ENCODE measurements at places on chromosomes 1 and 21.

GRCh38 chr1:36512842-36513241, 30.1 kb upstream of the CSF3R start:
- DNase-seq = no peak

DNA sequence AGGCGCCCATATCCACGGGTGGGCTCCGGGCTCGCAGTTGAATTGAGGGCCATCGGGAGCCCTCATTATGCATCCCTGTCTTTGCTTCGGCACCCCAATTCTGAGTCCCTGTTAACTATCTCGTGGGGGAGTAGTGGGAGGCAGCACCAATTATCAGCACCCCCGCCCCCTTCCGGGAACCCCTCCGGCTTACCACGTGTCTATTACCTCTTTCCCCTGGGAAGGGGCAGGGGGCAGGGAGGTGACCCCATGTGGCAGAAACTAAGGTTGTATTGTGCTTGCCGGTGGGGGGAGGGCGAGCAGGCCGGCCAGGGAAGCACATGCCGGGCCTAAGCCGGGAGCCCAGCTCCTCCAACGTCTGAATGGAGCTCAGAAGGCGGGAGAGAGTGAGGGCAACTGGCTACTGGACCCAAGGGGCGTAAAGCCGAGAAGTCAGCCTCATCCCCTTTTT, 1.0 kb downstream of the LIN28A start:
- DNase-seq = no peak

DNA sequence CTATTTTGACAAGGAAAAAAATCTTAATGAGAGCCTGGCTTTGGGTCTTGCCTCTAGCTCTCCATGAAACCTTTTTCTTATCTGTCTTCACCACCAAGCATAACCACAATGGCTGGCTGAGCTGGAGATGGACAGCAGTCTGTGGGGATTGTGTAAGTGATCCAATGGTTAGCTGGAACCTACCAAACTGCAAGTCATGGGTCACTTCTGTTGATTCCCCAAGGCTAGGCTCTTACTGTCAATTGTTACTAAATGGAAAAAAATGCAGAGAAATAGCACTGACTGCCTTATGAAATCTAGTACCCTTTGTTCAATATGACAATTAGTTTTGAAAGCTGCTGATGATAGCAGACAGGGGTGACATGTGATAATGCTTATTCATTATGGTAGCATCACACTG, 359.0 kb downstream of the ST6GALNAC3 start:
- DNase-seq = peak; percentile 41

- DNase-seq = no peak
Measured at GRCh38 chr1:21630571-21631343, 38.4 kb downstream of the RAP1GAP start.

DNA sequence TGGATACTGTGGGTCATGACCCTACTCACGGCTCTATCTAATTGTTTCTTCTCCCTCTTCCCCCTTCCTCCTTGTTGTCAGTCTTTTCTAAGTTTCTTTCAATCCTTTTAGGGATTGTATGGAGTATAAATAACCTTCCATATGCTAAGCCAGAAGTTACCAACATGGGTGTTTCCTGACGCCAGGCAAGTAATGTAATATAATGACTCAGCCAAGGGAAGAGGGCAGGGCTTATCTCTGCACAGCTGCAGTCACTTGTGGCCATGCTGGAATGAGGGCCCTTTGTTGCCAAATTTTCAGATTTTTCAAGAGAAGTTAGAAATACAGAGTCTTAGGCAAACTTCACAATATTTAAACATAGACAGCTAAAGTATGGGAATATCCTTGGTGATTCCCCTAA, 194.6 kb downstream of the ST6GALNAC3 start:
- peak; percentile 74 for DNase-seq

DNA sequence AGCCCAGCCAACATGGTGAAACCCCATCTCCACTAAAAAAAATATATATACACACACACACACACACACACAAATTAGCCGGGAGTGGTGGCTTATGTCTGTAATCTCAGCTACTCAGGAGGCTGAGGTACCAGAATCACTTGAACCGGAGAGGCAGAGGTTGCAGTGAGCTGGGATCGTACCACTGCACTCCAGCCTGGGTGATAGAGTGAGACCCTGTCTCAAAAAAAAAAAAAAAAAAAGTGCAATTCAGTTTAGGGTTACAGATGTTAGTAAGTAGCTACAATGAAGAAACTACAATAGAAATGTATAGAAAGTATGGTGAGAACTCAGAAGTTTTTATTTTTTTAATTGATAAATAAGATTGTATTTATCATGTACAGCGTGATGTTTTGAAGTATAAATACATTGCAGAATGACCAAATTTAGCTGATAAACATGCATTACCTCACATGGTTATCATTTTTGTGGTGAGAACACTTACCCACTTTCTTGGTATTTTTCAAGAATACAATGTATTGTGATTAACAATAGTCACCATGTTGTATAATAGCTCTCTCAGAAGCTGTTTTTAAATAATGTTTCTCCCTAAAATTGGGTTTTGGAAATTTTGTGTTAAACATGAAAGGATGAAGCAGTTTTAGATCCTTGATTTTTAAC, 17.9 kb downstream of the KDM1A start:
- peak; percentile 53 for DNase-seq

GRCh38 chr1:235343726-235344125, 15.4 kb downstream of the GGPS1 start:
- no peak for DNase-seq

- no peak for DNase-seq
Measured at GRCh38 chr21:42460391-42461184, 35.4 kb downstream of the RSPH1 start.

DNA sequence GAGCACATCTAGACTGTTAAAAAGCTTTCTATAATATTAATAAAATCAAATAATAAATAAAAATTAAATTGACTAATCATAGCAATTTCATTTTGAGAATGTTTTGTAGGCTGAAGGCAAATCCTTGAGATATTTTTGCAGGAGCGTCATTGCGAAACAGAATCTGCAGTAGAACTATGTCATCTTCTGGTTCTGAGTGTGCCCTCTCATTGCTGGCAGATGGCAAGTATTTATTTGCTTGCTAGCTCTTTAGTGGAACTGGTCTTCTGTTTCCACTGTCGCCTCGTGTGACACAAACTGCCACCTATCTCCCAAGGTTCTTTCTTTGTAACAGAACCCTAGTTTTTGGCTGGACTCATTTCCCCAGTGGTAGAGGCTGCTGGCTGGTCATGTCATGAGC, 19.0 kb upstream of the IRF2BP2 start:
- no peak for DNase-seq

DNA sequence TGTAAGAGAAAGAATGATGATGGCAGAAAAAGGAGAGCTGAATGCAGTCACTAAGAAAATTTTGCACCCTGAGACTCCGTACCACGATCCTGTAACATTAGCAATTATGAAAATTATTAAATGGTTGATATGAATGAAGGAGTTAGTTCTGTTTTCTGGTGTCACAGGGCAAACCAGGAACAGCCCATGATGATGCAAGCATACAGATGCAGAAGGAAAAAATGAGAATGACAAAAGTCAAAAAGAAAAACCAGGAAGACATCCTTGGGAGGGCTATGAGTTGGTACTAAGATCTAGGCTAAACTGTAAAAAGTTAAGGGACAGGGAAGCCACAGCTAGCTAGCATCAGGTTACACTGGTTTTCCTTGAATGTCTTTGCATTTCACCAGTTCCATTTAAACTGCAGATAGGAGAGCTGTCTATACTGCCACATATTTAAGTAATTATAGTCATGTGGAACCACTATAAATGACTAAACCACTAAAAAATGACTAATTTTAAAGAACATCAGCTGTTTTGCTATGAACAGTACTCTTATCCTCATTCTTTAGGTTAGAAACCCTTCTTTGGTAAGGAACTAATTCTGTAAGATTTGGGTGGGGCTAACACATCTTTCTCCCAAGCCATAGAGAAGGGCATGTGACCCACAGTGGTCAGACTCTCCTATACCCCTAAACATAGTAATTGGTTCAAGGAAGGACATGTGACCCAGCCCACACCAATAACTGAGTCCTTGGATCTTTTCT, 11.4 kb downstream of the DOCK7 start:
- DNase-seq = peak; percentile 7

GRCh38 chr1:203643213-203644045, 16.8 kb downstream of the ATP2B4 start:
- no peak for DNase-seq

- no peak for DNase-seq
Measured at GRCh38 chr21:40681164-40681859, 165.6 kb downstream of the DSCAM start.

DNA sequence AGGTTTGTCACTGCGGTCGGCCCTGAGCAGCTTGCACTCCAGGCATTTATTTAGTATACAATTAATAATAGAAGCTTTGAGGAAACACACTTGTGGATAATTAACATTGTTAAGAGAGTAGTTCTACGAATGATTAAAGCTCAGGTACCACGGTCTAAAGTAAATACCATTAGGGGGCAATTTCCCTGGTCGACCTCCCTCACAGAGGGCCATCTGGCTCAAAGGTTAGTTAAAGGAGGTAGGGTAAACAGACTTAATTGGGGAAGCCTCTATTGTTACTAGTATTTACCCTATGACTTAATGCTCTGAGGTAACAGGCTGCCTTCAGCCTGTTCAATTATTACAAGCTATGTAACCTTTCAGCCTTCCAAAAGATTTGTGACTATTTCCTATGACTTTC, 122.3 kb upstream of the SLC44A3 start:
- DNase-seq = no peak

DNA sequence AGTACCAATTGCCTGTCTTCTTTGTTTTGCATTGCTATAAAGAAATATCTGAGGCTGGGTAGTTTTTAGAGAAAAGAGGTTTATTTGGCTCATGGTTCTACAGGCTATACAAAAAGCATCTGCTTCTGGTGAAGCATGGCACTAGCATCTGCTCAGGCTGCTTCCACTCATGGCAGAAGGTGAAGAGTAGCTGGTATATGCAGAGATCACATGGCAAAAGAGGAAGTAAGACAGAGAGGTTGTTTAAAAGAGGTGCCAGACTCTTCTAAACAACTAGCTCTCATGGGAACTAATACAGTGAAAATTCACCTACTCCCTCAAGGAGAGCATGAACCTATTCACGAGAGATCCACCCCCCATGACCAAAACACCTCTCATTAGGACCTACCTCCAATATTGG, 56.7 kb upstream of the GUCA2B start:
- no peak for DNase-seq
